SK-N-DZ (cell line): ENCODE measurements at places on chromosomes 16 and 17.

DNA sequence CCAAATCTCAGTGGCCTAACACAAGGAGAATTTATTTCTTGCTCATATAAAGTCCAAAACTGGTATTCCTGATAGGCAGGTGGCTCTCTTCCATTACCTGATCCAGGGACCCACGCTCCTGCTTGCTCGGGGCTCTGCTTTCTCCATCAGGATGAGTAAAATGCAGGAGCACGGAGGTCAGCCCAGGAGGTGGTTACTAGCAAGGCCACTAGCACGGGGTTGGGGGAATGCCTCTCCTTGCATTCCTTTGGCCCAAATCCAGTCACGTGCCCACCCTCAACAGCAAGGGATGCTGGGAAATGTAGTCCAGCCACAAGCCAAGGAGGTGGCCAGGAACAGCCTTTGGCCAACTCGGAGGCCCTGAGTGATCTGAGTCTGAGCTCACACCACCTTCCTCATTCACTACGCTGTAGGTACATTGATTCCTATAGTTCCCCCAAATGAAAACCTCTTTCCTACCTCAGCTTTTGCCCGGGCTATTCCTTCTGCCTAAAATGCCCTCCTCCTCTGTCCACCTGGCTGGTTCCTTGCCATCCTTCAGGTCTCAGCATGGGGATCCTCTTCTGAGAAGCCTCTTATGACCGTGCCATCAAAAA lies 38.3 kb upstream of the HAPSTR1 start:
- DNase-seq: peak; percentile 92

GRCh38 chr17:41539979-41540701 lies 12.0 kb upstream of the KRT19 start:
- peak; percentile 54 for DNase-seq

- DNase-seq: no peak
These were observed 67.8 kb downstream of the BMERB1 start for GRCh38 chr16:15502041-15502725.

GRCh38 chr16:31080756-31081419 lies 6.7 kb downstream of the ZNF646 start:
- no peak for DNase-seq

- DNase-seq: no peak
These were observed 6.0 kb downstream of the TEKT5 start for GRCh38 chr16:10688726-10689125.

- no peak for DNase-seq
These were observed 25.5 kb upstream of the CDH1 start for GRCh38 chr16:68711421-68712139.

DNA sequence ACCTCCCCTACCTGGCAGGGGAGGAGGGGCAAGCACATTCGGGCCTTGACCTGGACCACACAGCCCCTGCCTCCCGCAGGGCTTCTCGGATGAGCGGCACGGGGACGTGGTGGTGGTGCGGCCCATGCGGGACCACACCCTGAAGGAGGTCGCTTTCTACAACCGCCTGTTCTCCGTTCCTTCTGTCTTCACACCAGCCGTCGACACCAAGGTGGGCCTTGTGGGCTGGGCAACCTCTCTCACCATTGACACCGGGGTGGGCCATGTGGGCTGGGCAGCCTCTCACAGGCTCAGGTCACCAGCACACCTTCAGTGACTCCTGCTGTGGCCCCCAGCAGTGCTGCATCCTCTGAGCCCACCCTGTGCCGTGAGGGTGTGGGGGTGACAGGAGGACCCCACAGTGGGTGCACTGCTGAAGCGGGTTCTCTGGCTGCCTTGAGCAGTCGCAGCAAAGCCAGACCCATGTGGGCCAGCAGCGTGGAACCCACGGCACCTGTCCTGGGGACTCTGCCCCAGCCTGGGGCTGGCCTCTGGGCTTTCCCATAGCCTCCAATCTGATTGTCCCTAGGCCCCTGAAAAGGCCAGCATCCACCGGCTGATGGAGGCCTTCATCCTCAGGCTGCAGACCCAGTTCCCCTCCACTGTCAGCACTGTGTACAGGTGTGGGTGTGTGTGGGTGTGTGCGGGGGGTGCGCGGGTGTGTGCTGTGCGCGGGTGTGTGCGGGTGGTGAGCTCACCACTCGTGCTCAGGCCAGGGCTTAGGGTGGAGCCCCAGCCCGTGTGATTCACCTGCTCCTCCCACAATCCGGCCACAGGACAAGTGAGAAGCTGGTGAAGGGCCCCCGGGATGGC lies 7.5 kb downstream of the CTU2 start:
- no peak for DNase-seq

GRCh38 chr17:8105957-8106398 lies 12.3 kb downstream of the ALOXE3 start:
- no peak for DNase-seq

DNA sequence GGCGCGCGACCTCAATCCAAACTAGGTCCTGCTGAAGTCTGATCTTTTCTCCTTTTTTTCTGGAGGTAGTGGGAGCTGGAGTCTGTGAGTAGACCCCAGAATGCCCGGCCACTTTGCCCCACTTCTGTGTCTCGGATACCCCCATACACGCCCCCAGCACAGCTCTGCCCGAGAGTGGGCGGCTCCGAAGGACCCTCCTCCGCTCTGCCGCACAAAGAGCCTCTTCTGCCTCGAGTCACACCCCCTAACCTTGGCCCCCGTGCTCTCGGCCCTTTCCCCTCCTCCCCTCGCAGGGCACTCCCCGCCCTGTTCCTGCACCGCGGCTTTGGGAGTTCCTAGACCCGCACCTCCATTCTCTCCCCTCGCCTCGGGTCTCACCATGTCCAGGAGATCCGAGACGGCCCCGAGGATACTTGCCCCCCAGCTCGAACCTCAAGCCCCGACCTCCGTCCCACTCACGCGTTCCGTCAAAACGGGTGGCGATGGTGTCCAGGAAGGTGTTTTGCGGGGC lies 476 bp downstream of the KCNH4 start:
- no peak for DNase-seq

GRCh38 chr17:71730871-71731270 lies 389.9 kb upstream of the SOX9 start:
- no peak for DNase-seq

GRCh38 chr17:17564896-17565295 lies 26.6 kb downstream of the PEMT start:
- peak; percentile 69 for DNase-seq
